Mesenteric fat pad (tissue), 1 donor: ENCODE measurements at places on chromosomes 1 and 21. TPM values are rescaled to one million over a fixed set of nuclear protein-coding genes. Genes with fewer than 3 reads are reported as not detected.

DNA sequence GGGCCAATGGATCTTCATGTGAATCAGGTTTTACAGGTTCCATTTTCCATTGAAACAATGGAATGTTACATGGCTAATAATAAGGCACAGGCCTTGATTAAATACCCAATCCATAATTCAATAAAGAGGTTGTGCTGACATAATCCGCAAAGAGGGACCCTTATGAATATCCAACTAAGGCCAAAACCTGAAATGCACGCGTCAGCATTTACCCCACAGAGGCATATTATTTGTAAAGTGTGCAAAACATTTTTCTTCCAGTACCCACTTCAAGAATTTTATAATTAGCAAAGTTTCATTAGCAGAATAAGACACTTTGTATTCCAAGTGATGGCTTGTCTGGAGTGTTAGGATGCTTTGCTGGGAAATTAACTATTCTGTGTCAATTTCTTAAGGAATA is 220.6 kb upstream of the C8B start:
- DNase-seq: no peak

DNA sequence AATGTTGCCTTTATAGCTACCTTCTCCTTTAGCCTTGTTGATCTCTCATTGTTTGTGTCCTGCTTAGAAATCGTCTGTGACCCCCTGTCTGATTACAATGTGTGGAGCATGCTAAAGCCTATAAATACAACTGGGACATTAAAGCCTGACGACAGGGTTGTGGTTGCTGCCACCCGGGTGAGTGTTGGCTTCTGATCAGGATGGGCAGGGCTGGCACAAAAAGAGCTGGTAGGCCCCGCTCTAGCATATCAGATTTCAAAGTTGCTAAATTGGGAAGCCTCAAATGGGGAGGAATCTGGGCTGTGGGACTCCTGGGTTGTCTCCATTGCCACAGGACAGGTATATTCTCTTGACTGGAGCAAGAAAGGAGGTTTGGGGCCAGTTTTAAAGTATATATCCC is 8.4 kb downstream of the NCSTN start:
- DNase-seq: no peak

Gene CXADR
- total RNA-seq: 0.74 TPM

DNA sequence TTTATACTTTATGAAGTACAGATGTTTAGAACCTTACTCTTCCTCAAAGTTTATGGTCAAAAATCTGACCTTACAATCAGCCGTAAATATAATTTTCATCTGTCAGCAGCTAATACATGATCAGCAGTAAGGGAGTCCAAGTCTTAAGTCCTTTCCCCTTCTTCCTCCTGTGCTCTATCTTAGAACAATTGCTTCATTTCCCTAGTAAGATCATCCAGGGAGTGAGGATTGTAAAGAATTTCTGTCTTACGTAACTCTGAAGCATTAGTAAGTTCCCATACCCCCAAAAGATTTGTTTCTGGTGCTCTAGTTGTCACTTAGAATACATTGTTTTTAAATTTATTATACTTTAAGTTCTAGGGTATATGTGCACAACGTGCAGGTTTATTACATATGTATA is 2.1 kb downstream of the SETDB1 start:
- DNase-seq: no peak

Gene HCRTR1
- total RNA-seq: 0.39 TPM

GRCh38 chr1:80962564-80962963 is 838.2 kb upstream of the ADGRL2 start:
- no peak for DNase-seq
